Kasumi-1 (cell line): ENCODE measurements at places on chromosomes 4 and X.
A peak's percentile ranks its signal among the peaks of the same experiment; 100 is the strongest.

- DNase-seq: peak; percentile 61
Observed at GRCh38 chr4:152850377-152850776, 70.6 kb downstream of the ARFIP1 start.

- DNase-seq: no peak
Observed at GRCh38 chr4:41219421-41219950, 5.1 kb upstream of the APBB2 start.

DNA sequence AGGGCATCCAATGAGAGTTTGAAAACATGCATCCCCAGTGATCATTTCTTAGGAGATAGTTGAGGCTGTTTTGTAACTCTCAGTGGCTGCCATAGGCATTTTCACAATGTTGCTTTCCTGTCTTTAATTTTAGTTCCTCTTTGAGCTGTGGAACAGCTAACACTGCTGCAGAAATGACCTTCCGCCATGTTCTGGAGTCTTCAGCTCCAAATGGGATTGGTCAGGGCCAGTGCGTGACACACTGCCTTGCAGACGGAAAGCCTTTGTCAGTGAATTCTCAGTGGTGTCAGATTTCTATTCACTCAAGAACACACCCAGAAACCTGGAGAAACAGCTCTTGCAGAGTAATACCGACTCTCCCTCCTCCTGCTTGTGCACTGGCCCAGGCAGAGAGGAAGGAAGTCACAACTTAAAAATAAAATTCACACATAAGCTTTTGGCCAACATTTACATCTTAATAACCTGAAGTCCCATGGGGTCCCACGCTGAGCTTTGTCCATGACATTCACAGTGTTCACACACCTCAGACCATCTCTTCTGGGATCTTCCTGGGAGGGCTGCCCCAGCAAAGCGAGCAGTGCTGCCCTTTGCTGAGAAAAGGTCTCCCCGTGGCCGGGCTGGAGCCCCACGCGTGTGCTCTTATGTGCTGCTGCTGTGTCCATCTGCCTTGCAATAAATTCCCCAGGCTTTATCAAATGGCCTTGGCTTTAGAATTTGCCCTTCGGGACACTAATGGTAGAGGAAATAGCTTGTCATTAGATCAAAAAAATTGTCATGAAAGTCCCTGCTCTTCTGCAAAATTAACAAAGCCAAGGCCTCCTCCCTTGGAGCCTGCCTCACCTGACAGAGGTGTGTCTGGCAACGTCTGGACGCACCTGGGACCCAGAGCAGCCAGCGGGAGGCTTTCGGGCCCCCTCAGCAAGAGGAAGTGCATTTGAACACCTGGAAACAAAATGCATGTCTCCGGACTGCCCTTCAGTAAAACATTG is 126.8 kb downstream of the IRF2 start:
- peak; percentile 98 for DNase-seq

DNA sequence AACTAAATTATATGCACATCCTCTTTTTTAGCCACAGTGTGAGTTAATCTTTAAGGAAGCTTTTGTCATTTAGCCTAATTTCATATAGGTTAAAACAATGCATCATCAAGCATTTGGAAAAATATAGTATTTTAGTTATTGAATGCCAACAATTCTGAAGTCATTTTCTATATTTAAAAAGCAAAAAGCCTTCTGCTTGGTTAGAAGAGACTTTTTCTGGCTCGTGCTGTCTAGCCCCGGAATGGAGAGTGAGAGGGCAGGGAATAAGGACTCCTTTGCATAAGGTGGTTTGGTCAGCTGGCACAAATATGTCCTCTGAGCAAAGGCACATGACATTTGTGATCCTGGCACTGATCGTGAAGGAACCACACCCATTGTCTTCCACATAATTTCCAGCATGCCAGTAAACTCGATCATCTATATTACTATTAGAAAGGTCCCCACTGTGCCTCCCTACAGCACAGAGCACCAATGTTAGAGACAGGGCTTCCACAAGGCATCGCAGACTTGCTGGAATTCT is 393.7 kb upstream of the INTU start:
- DNase-seq: no peak

DNA sequence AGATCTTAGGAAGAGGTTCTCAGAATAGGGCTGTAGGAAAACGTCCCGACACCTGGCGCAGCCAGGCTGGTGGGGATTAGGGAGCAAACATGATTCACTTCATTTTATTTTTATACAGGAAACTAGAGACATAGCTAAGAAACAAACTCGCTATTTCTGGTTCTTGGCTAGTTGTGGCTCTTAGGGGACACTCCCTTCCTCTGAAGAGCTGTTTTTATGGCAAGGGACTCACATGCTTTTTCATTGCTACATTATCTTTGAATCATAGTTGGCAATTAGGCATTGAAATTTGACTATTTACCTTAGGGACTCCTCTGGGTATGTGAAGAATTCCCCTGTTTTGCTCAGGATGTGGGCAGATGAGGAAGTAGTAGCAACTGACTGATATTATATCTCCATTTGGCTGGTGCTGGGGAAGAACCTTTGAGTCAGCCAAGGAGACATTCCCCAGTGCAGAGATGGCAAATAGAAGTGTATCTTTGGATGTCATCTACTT is 174.5 kb downstream of the SMIM20 start:
- DNase-seq: peak; percentile 52

GRCh38 chr4:22315628-22316027 is 200.2 kb downstream of the ADGRA3 start:
- DNase-seq: peak; percentile 66

- DNase-seq: no peak
Observed at GRCh38 chr4:5511791-5512190, 196.6 kb downstream of the EVC2 start.
